ENCODE measurements at places on chromosomes 5 and 9.
A peak's percentile ranks its signal among the peaks of the same experiment; 100 is the strongest.

DNA sequence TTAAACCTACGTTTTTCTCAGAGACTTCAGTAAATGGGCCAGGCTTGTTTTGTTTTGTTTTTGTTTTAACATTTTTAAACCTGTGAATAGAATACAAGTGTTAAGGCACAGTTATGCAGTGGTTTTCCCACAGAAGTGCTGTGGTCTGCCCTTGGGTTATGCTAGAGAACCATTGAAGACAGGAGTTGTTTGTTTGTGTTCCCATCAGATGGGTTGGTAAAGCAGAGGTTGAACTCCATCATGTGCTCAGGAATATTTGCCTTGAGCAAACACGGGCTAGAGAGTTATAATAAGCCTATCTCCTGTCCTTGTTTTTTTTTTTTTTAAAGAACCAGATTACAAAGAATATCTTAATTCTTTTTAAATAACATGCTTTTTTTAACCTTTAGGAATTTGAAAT, 28.5 kb downstream of the RHOBTB3 start:
- DNase-seq = no peak

- DNase-seq = peak; percentile 68
Measured at GRCh38 chr5:53041071-53041692, 52.0 kb downstream of the ITGA2 start.

DNA sequence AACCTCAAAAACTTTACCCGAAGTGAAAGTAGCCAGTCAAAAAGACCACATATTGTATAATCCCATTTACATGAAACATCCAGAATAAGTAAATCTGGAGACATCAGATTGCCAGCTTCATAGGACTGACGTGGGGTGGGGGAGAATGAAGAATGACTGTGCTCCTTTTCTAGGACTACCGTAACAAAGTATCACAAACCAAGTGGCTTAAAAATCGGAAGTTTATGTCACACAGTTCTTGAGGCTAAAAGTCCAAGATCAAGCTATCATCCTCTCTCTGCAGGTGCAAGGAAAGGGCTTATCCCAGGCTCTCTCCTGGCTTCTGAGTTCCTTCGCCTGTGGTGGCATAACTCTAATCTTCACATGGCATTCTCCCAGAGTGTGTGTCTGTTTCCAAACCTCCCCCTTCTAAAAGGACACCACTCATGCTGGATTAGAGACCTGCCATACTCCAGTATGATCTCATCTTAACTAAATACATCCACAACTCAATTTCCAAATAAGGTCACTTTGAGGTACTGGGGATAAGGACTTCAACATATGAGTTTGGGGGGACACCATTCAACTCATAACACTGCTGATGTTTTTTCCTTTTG, 25.5 kb downstream of the ADAM19 start:
- DNase-seq = no peak

- peak; percentile 59 for DNase-seq
Measured at GRCh38 chr9:131739959-131740648, at the start of gene RAPGEF1. Gene RAPGEF1, minus strand, starts transcription at chr9:131740076. Its CDS starts 246 bp downstream, at chr9:131739830.

DNA sequence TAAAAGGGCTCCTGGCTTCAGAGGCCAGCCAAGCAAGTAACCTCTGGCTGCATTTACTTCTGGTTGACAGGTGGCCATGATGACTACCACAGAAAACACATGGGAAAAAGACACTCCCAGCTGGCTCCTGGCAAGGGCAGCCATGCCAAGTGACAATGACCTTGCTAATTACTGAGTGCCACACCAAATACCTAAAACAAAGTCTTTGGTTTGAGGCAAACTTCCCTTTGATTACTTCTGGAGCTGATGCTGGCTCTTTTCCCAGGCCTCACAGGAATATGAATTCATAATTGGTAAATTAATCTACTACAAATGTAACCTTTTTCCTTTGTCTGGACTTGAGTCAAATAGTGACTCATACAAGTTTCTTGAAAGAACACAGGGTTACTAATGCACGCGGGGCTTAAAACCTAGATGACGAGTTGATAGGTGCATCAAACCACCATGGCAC, 61.0 kb downstream of the LPAR1 start:
- DNase-seq = no peak

GRCh38 chr5:138938526-138938925, 63.4 kb upstream of the LRRTM2 start:
- DNase-seq = no peak

DNA sequence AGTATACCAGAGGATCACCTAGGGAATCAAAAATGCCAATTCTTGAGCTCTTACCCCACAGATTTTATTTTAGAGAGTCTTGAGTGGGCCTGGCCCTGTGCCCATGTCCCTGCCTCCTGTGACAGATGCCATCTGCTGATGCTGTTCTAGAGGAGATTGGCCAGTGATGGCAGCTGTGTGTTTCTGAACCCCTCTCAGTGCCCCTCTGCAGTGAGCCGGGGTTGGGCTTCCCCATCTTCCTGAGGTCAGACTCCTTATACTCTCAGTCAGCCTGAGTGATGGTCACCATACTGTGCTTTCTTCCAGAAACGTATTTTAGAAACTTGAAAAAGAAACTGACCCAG, 6.1 kb downstream of the PTCD2 start:
- DNase-seq = no peak

- DNase-seq = peak; percentile 42
Measured at GRCh38 chr5:136620016-136620419, 254.7 kb upstream of the TRPC7 start.

- peak; percentile 68 for DNase-seq
Measured at GRCh38 chr5:1140171-1140817, 28.4 kb upstream of the SLC12A7 start.

DNA sequence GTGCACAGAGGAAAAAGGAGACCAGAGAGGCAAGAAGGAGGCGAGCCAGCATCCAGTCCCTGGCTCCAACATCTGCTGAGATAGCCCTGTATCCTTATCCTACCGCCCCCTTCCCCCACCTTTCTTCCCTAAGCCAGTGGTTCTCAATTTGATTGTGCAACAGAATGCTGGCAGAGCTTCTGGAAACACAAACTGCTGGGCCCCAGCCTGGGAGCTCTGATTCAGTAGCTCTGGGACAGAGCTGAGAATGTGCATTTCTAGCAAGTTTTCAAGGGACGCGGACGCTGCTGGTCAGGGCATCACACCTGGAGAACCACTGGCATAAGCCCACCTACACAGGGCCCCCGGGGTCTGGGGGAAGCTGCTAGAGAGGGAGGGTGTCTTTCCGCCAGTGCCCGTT, 21.1 kb downstream of the AK8 start:
- peak; percentile 96 for DNase-seq

- DNase-seq = no peak
Measured at GRCh38 chr9:99114049-99114440, 9.1 kb downstream of the TGFBR1 start.

DNA sequence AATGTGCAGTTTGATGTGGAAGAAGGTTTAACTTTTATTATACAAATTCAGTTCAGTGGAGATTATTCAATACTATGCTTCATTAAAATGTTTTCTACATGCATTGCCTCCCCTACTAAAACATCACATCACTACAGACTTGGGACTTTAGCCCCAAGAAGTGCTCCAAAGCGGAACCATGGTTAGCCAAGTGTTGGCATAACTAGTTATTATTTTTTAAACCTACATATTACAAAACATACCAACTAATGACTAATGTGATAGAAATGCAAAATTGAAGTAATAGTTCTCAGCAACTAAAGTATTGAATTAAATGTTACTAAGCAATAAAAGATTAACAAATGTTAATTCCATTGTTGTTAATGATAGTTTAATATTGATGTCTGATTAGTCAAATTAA, 74.5 kb downstream of the XRCC4 start:
- no peak for DNase-seq

DNA sequence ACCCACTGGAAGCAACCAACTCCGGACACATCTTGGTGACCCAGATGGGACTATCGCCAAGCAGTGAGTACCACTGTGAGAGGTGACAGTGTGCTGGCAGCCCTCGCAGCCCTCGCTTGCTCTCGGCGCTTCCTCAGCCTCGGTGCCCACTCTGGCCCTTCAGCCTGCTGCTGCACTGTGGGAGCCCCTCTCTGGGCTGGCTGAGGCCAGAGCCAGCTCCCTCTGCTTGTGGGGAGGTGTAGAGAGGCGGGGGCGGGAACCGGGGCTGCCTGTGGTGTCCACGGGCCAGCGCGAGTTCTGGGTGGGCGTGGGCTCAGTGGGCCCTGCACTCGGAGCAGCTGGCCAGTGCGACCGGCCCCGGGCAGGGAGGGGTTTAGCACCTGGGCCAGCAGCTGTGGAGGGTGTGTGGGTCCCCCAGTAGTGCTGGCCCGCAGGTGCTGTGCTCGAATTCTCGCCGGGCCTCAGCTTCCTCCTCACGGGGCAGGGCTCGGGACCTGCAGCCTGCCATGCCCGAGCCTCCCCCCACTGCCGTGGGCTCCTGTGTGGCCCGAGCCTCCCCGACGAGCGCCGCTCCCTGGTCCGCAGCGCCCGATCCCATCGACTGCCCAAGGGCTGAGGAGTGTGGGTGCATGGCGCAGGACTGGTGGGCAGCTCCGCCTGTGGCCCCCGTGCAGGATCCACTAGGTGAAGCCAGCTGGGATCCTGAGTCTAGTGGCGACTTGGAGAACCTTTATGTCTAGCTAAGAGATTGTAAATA, 78.5 kb upstream of the PLPP1 start:
- no peak for DNase-seq

GRCh38 chr9:76456202-76456926, 2.6 kb upstream of the GCNT1 start:
- peak; percentile 69 for DNase-seq

GRCh38 chr5:126651013-126651577, 50.3 kb downstream of the PHAX start:
- no peak for DNase-seq

DNA sequence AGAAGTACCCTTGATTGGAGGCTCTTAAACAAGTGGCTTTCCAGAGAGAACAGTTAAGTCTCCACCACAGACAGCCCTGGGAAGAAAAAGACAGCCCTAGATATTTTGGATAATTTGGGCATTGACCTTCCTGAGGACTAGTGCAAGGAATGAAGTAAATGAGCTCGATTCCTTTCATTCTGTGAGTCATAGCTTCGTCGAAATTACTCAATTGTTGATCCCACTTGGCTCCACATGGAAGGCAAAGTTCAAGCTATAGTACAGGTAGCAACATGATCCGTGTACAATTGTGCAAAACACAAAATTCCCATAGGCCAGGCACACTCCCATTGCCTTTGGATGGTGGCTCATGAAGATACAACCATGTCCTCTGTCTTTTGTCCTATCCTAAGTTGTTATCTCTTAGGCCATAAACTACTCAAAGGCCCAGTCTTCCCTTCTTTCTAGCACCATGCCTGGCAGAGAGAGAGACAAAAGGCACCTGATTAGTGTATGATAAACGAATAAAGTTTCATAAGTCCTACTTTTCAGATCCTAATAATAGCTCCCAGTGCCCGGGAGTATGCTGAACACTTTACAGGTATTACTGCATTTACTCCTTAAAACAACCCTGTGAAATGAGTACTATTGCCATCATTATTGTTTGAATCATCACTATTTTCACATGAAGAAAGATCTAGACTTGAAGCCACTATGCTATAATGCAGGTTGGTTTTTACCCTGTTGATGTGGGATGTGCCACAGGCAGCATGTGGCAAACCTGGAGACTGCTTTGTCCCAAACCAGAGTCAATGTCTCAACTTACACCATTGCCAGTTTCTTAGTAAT, 116.7 kb upstream of the RANBP3L start:
- peak; percentile 42 for DNase-seq

GRCh38 chr5:66426259-66427138, 169.7 kb upstream of the MAST4 start:
- DNase-seq = no peak

DNA sequence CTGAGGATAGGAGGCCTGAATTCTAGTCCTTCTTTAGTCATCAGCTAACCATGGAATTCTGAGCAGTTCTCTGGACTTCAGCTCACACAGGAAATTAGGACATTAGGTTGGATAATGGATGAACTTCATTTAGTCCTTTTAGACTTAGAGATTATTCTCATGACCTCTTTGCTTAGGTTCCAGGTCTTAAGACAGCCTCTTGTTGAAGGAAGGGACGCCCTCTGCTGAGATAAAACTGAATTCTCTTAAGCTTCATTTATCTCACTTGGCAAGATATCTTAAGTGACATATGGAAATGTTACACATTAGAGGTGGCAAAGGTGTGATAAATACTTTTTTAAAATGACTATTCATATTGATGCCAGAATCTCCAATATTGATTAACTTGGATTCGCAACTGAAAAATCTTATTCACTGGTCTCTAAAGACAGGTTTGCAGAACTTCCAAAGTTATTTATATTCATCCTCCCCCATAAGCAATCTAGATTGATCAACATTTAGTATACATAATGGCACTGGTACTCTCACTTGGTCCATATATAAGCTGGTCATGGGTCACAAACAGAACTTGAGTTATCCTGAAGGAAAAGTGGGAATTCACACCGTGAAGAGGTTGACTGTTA, 16.9 kb upstream of the ZNF366 start:
- peak; percentile 91 for DNase-seq

DNA sequence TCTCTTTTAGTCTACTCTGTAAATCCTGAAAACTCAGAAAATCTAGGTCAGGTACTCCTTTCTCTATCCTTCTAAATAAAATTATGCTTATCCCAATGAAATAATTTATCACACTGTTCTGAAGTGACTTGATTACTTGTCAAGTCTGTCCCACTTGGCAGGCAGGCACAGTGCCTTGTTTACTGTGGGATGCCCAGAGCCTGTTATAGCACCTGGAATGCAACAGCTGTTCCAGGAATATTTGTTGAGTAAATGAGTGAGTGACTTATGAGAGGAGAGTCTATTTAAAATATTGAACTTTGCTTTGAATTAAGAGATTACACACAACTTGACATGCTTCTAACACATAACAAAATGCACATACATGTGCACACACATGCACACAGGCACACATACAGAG, 130.0 kb downstream of the MPDZ start:
- DNase-seq = no peak

DNA sequence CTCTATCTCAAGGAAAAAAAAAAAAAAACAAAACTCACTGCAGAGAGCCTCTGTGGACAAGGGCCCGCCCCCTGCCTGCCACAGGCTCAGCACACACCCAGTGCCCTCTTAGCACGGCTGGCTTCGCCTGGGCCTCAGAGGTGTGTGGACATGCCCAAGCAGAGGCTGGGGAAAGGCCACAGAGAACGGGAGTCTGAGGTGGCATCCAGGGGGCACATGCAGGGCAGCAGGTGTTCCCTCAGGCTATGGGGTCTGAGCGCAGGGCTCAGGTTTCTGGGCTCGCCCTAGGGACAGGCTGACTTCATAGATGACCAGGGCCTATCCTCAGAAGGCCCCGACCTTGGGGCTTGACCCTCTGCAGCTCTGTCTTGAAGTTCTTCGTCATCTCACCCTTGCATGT, 138.7 kb downstream of the ZNF354C start:
- peak; percentile 41 for DNase-seq
